GM13977 (cell line): ENCODE measurements at places on chromosomes 2 and 18.

GRCh38 chr2:56379066-56379465 lies 195.3 kb downstream of the CCDC85A start:
- no peak for DNase-seq

DNA sequence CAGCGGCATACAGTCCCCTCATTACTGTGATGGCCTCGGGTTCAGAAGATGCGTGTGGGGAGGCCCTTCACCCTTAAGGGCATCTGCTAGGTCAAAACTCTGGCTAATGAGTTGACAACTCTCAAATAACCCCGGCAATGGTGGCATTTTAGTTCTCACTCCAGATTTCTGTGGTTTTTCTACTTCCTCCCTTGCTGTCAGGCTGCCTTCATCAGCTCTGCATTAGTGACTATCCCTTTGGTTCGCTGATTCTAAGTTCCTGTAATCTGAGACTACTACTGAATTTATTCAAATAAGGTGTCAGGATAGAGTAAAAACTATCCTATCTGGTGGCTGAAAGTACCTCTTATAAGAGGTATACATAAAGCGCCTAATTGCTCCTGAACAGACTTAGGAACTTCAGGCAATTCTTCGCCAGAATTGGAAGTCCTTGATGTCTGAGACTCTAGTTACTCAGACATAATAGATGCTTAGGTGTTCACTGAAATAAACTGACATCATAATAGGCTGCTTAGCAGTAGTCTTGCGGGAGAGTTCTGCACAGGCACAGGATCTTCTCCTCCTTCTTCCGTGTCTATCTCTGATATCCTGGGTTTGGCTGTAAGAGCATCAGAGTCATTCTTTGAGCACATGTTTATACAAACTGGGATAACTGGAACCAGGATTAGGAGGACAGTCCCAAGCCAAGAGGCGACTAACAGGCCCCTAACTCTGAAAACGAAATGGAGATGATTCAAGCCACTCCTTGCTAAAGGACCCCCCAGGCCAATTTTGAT lies 194.5 kb downstream of the DNER start:
- no peak for DNase-seq

- DNase-seq = no peak
Measured at GRCh38 chr2:241163601-241164118, 13.4 kb downstream of the PPP1R7 start.

DNA sequence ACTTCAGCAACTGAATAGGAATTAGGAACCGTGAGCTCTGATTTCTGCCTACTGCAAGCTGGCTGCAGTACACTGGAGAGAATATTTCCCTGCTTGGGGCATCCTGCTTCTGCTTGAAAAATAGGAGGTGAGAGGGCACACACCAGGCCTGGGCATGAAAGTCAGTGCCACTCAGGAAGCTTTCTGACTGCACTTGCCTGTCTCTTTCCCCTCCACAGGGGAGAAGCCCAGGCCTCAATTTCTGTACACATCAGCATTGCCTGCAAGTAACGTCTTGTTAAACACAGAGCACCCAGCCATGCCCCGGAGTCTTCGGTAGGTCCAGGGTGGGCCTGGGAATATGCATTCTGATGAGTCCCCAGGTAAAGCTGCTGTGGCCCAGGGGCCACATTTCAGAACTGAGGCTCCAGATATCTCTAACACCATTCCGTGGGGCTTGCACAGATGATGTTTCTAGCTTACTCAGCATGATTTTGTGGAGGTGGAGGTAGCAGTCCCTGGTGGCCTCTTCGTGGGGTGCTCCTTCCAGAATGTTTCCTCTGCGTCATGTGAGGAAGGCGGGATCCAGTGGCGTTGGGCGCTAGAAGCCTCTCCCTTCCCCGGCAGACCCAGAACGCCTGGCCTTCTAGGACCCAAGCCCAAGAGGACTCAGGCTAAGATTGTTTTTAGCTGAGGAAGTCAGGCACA lies 114.1 kb downstream of the ZBTB7C start:
- DNase-seq = no peak

DNA sequence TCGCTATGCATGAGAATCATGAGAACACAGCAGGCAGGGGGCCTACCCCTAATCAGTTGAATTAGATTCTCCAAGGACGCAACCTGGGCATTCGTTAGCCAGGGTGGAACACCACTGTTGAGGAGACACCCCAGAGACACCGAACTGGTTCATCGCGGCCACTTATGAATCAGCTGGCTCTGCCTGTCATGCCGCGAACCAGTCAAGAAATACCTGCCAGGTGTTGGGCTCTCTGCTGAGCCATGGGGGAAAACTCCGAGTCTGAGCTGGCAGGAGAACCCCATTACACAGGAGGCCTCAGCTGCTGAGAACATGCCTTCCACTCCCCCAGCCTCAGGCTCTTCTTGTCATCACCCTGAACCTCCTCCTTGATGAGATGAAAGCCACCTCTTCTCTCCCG lies 184.3 kb downstream of the SMAD7 start:
- DNase-seq = no peak

GRCh38 chr2:55672630-55673029 lies 21.0 kb downstream of the PNPT1 start:
- no peak for DNase-seq

GRCh38 chr2:104408266-104408665 lies 445.6 kb upstream of the POU3F3 start:
- no peak for DNase-seq

DNA sequence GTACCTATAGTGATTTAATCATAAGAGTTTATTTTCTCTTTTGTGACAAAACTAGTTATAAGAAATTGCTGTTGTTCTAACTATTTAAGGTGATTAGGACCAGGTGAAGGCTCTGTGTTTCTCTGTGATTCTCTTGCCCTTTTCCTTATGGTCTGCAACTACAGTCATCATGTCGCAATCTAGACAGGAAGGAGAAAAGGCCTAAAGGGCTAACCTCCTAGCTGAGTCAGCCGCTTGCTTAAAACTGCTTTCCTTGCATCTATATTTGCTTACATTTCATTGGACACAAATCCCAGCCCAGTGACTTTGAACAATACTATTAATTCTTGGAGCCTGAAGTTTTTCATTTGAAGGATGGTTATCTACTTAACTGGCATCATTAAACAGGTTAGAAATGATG lies 93.1 kb downstream of the PIK3C3 start:
- no peak for DNase-seq

GRCh38 chr18:22339913-22340312 lies 77.8 kb downstream of the CTAGE1 start:
- no peak for DNase-seq

GRCh38 chr18:68699043-68699442 lies 15.9 kb downstream of the TMX3 start:
- DNase-seq = no peak

DNA sequence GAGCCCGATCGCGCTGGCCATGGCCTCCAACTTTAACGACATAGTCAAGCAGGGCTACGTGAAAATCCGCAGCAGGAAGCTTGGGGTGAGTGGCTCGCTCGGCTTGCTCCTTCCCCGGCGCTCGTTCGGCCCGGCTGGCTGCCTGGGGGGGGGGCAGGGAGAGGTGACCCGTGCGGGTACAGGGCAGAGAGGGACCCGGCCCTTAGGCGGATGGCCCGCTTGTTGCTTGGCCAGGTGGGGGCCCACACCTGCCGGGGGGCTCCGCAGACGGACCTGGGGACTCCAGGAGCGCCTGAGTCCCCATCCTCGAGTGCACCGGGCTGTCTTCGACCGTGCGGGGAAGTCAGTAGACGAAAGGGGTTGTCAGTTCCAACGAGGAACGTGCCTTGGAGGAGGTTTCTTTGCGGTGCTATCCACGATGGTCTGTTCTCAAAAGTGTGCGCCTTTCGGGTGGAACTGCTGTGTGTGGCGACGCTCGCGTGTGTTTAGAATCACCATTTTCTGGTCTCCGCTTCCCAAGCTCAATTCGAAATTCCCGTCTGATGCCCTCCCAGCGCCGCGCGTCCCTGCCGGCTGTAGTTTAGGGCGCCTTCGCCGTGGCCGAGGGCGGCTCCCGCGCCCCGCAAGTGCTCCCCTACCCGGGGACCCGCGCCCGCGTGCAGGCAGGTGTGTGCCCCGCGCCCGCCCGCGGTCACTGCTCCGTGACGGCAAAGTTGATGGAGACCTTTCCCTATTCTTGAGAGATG lies 711 bp downstream of the DOK6 start:
- no peak for DNase-seq

DNA sequence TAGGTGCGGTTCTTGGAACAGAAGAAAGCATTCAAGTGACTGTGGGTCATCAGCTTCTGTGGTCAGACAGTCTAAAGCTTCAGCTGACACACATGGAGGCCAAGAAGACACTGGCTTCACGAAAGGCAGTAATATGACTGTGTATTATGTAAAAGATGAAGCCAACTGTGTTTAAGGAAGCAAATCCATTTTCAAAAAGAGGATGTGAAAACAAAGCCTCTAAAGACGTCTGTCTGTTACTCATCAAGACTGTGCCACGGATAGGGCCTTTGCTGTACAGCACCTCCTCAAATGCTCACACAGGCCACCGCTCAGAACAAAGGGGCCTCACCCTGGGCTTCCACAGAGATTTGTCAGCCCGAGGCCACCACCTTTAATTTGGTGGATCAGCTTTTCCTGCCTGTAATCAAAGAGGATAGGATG lies 21.1 kb upstream of the TMEM163 start:
- peak; percentile 63 for DNase-seq

GRCh38 chr2:10873790-10874437 lies 37.8 kb upstream of the KCNF1 start:
- peak; percentile 37 for DNase-seq

- DNase-seq = no peak
Measured at GRCh38 chr18:11009147-11009546, 140.2 kb downstream of the PIEZO2 start.

DNA sequence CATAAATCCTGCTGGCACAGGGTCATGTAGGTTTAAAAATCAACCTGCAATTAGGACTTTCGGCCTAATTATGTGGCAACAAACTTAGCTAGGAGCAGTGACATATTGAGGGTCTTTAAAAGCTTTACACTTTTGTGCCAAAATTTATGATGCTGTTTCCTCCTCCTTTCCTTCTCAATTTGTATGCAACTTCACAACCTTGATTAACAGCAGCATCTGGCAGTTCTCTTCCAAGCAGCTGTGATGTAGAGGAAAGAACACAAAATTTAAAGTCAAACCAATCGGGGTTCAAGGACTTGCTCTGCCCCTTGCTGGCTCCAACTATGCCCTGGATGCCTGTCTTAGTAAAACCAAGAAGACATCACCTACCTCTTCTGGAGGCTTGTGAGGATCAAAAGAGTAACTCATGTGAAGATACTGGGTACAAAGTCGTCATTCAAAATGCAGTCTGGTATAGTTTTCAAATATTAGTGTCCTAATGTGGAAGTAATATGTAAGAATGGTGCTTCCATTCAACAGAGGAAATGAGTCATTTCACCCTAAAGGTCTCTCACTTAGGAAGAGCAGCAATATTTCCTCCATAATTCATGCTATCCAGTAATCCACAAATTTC lies 94.7 kb downstream of the ANKRD44 start:
- no peak for DNase-seq
